ENCODE measurements at places on chromosomes 11 and 22.

- DNase-seq, result no peak
Measured at GRCh38 chr22:43706151-43706550, 106.0 kb downstream of the EFCAB6 start.

DNA sequence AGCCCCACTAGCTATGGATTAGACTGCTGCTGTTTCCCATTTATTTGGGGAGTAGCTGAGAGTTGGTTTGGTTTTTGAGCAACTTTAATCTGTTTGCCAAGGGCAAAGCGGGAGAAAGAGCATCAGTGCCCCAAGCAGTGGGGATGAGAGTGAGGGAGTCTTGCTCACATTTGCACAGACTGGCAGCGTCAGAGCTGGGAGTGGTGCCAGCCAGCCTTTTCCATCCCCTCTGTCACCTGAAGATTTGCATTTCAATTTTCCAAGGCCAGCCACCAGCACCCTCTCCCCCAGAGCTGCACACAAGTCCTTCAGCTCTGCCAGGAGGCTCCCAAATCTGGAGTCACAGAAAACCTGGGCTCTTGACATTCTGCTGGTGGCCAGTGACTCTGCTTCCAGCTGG is 21.0 kb upstream of the UVRAG start:
- no peak for DNase-seq

- no peak for DNase-seq
Measured at GRCh38 chr11:42806191-42806590, 505.6 kb upstream of the API5 start.

DNA sequence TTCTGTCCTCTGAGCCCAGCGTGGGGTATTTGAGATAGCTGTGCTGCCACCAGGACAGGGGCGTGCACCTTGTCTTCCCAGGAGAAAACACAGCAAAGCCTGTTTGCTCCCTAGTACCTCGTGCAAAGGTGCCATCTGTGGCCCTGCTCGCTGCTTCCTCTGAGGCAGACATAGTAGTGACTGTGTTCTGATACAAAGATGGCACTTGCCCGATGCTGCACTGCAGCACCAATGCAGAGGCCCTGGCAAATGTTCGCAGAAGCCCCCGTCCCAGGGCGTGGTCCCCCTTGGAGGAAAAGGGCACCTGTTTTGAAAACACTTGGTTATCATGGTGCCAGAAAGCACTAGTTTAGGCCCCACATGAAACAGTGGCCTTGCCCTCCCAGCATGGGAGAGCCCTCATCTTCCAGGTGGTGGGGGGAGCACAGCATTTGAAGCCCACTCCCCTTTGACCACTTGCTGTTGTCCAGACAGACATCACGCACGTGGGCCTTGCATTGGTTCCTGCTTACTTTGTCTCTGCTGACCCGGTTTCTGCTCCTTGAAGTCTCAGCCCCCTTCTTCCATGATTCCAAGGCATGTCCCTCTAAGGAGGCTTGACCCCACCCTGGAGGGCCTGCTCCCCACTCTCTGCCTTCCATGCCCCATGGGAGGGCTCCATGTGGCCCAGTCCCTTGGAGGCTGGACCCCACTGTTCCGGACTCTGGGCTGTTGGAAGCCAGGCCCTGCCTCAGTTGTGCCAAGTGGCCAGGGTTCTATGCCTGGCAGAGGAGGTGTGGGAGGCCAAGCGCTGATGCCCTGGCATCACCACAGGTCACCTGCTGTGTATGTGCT is 109.4 kb downstream of the KCNQ1OT1 start:
- DNase-seq, result no peak

- DNase-seq, result no peak
Measured at GRCh38 chr11:104443387-104443786, 279.4 kb upstream of the PDGFD start.
